ENCODE measurements at places on chromosomes 12 and 14.

DNA sequence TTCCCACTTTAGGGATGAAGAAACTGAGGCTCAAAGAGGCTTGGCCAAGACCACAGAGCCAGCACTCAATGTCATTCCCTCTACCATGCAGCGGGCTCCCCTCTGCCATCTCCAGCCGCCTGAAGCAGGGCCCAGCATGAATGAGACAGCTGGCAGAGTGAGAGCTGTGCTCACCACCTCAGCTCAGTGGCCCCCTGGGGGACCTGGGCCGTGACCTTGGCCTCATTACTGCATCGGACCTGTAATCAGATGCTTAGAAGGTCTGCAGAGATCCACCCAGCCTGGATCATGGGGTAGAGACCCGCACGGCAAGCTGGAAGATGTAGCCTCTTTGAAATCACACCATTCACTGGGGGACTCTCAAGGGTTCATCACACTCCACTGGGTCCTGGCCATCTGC is 22.7 kb upstream of the CORO1C start:
- DNase-seq: no peak

DNA sequence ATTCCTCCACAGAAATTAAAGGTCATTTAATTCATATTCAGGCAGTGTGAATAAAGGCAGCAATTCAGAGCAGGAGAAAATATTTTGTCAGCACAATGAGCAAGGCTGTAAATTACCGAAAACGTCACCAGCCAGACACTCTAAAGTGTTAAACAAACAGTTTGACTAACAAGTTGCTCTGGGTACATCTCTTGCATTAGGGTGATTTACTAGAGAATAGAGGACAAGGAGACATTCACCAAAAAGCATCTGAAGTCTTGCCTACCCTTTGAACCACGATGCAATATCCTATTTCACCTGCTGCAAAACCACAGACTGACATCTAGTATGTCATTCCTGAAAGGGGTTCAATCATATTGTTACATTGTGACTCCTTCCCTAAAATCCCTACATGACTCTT is 27.1 kb upstream of the GPHB5 start:
- no peak for DNase-seq

GRCh38 chr12:90627180-90627896 is 327.6 kb downstream of the CCER1 start:
- no peak for DNase-seq

GRCh38 chr12:103632554-103633216 is 45.6 kb downstream of the STAB2 start:
- DNase-seq: peak; percentile 40

DNA sequence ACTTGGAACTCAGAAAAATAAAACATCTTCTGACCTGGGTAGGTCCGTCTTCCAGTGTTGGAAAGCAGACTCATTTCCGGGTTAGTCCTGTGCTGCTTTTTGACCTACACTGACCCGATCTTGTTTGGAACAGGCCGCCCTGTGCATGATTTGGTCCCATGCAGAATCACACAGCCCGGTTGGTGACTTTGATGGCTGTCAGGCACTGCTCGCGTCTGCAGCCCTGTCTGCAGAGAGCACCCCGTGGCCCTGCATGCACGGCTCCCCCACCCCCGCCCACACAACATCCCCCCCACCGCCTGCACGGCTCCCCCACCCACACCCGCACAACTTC is 31.6 kb downstream of the PACS2 start:
- no peak for DNase-seq

DNA sequence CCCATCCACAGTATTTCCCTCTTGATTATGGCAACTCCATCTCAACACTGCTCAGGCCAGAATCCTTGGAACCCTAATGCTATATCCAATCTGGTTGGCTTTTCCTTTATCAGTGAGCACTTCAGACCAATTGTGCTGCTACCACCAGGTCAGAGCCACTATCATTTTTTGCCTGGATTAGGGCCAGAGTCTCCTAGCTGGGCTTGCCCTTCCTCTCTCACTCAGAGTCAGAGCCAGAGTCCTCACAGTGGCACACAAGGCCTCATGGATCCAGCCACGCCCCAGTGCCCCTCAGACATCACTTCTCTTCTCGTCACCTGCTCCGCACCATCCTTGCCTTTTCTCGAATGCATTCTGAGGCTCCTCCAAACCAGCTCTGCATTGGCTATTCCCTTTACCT is 211.1 kb downstream of the ANO6 start:
- DNase-seq: no peak

DNA sequence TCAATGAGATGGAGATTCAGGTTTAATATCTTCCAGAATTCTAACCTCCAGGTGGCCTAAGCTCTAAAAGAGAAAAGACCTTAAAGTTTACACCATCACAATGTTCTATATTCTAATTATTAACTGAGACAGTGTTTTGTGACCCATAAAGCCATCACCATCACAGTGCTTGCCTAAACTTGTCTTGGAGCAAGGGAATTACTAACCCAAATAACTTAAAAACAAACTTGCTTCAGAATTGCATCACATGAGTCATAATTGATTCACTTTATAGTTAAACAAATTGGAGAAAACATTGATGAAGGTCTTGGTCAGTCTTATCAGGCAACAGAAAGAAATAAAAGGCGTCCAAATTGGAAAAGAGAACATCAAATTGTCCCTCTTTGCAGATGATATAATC is 54.5 kb upstream of the ALG10 start:
- no peak for DNase-seq

Measured in NCI-H2081 (cell line).